Mesothelial cell of epicardium (in vitro differentiated cells): ENCODE measurements at places on chromosomes 5 and 9.

DNA sequence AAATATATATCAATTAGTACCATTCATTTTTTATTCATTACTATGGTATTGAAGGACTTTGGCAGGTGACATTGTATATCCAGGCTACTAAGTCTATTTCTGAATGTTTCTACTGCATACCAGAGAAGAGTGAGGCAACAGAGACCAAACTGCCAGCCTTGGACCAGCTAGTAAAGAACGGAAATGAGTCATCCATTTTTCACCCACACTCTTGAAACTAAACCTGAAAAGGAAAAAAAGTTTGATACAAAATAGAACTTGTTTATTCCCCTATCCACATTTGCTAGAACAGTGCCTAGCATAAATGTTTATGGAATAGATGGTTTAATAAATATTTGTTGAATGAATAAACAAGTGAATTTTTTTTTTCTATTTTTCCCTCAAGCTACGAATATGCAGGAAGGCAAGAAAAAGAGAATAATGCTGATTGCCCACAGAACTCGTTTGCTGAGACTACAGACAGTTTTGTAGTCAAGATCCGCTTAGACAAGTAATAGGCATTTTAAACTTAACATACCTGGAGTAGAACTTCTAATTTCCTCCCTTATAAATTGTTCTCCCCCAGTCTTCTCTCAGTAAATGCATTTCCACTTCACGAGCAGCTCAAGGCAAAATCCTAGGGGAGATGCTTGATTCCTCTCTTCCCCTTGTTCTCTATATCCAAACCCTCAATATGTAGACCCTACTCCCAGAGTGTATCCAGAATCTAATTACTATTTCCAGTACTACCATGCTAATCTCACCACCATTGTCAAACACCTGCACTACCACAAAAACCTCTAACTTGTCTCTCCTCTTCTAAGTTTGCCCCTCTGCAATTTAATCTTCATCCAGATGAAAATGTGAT, 146.2 kb upstream of the RASA1 start:
- no peak for DNase-seq

DNA sequence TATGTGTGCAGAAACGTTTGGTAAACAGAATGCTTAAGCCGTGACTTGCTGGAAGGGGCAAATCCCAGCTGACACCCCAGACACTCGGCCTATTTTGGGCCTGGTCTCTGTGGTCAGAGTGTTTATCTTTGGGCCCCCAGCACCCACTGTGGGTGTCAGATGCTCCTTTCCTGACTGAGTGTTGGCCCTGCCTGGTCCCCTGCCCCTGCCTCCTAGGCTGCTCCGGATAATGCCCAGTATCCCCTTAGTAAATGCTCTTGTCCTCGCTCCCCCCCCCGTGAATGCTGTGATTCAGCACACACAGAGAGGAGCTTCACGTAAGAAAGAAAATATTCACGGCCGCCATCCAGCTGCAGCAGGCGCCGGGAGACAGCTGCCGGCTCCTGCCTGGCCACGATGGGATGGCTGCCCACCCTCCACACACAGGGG, 11.3 kb upstream of the ANGPTL2 start:
- DNase-seq = no peak

GRCh38 chr5:76716456-76717157, 681 bp downstream of the F2R start:
- DNase-seq = peak; percentile 25

DNA sequence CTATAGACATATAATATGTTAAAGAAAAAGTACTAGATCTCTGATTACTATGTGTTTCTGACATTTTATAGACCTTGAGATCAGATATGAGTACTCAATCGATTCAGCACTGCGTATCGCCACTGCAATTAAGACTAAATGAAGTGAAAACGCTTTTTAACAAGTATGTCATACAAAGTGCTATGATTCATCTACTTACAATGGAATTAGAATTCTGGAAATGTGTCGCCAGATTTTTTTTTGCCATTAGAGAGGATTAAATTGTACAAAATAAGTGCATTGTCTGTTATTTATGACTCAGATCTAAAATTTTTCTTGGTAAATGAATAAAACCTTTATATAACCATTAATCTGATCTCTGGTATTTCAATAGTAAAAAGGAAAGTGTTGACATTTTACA, 20.0 kb upstream of the AGGF1 start:
- DNase-seq = no peak

GRCh38 chr5:2525351-2525750, 226.1 kb downstream of the IRX2 start:
- no peak for DNase-seq

- no peak for DNase-seq
These were observed 6.8 kb downstream of the RMI1 start for GRCh38 chr9:83987402-83987791.

DNA sequence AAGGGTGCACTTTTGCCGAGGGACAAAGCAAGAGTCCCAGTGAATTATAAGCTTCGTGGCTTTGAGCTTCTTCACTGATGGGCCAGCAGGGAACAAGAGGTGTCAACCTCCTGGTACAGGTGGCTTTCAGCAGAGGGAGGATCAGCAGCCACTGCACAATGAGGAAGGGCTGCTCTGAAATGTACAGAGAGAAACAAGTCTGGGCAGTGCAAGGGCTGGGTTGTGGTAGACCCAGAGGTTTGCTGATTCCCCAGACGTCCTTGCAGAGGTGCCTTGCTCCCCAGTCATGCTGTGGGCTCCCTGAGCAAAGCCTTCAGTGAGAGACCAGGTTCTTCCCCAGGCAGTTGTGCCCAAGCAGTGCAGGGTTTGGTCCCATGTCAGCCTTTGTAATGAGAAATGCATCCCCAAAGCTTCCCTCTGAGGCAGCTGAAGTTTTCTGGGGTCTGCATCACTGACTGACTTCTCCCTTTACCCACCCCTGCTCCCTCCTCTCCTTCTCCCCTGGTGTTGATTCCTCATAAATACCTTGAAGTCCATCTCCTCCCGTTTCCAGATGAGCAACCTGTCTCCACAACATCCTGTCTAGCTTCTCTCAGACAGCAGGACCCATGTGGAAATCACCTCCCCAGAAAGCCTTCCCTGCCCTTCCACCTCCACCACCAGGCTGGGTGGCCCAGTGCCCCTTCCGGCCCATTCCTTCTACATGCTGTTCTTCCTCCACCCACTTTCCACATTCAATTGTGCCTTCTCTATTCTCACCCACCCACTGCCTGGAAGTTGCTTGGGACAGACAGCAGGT, 599.6 kb upstream of the ADAMTS16 start:
- DNase-seq = no peak

GRCh38 chr5:162503796-162504195, 436.2 kb downstream of the GABRG2 start:
- DNase-seq = no peak

- DNase-seq = no peak
These were observed 424.8 kb upstream of the DMAC1 start for GRCh38 chr9:8224381-8224801.

DNA sequence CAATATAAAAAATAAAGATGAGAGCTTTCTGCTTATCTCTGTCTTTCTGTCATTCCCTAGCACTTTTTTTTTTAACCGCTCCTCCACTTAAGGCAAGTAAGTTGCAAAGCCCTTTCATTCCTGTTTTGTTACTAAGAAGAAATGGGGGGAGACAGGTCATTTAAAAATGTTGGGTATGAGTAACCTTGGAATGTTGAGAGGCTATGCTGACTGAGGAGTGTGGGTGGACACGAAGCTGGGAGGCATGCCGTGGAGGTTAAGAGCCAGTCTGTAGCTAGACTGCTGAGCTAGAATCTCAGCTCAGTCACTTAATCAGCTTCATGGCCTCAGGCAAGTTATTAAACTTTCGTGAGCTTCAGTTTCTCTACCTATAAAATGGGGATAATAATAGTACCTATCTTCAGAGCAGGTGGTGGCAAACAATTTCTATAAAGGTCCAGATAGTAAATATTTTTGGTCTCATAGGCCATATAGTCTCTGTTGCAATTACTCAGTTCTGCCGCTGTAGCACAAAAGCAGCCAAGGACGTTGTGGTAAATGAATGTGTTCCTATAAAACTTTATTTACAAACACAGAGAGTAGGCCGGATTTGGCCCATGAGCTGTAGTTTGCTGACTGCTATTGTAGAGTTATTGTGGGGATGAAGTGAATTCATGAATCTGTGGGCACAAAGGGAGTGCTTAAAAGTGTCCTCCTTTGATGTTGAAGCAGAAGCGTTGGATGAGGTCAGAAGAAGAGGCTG, 220.0 kb downstream of the GABBR2 start:
- DNase-seq = no peak

- no peak for DNase-seq
These were observed 42.2 kb downstream of the BAAT start for GRCh38 chr9:101342595-101342994.

GRCh38 chr5:25006734-25007133, 362.0 kb upstream of the CDH10 start:
- no peak for DNase-seq

DNA sequence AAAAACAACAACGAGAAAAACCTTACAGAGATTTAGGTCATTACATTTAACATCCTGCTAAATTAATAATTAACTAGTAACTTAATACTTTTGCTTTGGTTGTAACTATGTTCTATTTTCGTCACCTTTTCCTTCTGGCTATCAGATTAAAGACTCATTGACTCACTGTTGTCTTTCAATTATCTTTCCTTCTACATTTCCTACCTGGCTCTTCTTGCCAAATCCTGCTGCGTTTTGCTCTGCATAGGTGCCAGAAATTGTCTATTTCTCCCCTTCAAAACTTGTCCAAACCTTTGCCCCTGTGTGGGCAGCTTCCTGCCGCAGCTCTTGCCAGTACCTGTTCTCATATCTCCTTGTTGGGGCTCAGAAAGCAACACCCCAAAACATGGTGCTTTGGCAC, 235.5 kb upstream of the ZNF608 start:
- no peak for DNase-seq

GRCh38 chr9:125959951-125960619, 212.9 kb downstream of the PBX3 start:
- no peak for DNase-seq

GRCh38 chr5:135242021-135242865, 156.8 kb downstream of the MACROH2A1 start:
- peak; percentile 22 for DNase-seq

GRCh38 chr9:114282104-114282485, 40.8 kb upstream of the ORM1 start:
- DNase-seq = no peak

- DNase-seq = no peak
These were observed 129.9 kb downstream of the TLE4 start for GRCh38 chr9:79701651-79702050.

DNA sequence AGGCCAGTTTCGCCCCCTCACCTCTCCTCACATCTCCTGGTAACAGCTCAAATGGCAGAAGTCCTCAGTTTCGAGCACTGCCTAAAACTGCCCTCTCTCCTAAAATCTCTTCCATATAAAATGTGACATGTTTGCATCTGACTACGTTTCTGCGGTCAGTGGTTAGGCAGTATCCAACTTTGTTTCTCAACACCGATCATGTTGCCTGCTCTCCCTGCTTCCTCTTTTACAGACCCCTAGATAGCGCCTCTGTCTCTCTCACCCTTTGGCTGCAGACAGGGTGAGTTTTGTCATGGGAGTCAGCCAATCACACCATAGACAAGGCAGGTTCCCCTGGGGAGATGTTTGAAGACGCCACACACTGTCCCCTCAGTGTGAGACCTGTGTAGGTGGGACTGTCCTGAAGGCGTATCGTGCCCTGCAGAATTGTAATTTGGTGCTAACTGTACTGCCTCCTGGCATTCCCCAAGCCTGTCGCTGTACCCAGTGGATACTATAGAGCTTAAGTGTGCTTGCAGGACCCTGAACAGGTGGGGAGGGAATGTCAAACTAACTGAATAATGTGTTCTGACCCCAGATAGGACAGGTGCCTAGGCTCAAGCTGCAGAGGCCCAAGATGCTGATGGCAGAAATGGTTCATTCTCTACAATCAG, 1.1 kb downstream of the HEXB start:
- no peak for DNase-seq

- no peak for DNase-seq
These were observed 204.3 kb downstream of the ERCC6L2 start for GRCh38 chr9:96079779-96080178.

- no peak for DNase-seq
These were observed 5.7 kb downstream of the DCAF10 start for GRCh38 chr9:37806271-37806670.

DNA sequence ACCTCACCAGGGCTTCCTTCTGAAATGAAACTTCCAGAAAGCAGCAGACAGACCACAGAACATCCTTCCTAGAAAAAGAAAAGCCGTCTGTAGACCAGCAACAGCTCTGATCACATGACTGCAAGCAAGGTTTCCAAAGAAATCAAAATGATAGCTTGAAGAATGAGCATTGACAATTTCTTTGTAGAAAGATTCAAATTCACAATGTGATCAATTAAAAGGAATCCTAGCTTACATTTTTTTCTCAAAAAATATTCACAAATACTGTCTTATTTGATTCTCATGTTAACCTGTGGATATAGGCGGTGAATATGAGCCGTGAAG, 144.9 kb downstream of the MTX3 start:
- no peak for DNase-seq

DNA sequence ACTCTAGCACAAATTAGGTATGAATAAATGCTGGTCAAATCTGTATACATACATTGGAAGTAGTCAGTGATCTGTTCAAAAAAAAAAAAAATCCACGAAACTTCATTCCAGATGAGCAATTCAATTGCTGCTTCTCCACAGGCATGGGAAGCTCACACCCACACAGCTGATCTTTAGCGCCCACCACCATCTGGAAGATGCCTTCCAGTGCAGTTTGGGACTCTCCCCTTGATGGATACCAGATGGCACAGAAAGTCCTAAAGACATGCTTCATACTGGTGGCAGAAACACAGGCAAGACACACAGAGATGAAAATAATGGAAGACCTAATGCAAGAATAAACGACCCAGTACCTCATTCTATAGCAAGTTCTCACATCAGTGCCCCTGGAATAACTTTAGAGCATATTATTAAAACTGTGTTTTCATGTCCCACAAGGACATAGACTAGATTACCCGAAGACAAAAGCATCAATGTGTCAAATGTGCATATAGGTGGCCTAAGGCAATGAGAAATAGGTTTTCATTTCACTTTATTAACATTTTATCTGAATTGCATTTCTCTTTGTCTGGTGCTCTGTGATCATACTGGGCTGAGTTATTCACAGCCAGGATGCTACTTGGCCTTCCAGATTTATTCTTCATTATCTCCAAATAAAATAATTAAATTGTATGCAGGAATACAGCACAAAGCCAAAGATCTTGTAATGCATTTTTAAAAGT, 135.4 kb upstream of the TAS2R1 start:
- DNase-seq = no peak

DNA sequence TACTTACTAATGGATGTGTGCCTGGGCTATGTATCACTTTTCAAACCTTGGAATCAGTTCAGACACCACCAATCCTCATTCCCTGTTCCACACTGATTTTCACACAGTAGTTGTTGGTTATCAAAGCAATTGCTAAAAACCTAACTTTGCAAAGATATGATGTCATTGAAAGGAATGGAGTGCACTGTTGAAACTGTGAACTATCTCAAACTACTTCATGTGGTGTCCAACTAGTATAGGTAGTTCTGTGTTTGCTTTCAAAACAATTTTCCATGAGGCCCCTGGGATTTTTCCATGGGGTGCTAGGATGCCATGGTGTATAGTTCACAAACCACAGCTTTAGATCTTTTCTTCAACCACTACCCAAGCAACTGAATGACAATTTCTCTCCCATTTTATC, 17.8 kb downstream of the INIP start:
- no peak for DNase-seq
